ENCODE measurements at places on chromosomes 1 and 21.

DNA sequence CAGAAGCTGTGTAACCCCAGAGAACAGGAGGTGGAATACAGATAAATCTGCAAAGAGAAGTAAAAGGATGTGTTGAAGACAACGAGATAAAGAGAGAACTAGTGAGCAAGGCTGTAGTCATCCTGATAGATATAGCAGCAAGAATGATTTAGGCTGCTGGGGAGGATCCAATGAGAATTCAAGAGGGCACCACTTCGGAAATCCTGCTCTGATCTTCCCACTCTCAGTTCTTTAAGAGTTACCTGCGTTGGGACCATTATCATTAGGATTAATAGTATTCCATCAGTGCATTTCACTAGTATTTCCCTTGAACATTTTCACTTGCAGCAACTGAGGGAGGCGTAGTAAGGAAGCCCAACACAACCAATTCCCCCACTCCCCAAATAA lies at the start of gene BRINP3:
TSS of gene BRINP3 (minus strand) at position 103 of the 387 bp plus-strand sequence.
- DNase-seq = no peak

DNA sequence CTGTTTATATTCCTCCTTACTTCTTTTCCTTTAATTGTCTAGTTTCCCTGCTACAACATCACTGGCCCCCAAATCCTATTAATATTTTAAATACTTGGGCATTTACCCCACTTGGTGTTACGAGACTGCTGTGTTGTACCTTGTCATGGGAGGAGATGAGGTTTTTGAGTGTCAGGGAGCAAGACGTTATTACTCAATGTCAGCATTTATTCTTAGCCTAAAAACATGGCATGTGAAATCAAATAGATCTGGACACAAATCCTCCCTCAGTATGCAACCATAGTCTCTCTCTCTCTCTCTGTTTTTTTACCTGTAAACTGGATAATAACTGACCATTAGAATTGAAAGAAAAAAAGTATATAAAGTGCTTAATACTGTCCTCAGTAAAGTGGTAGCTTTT lies 4.6 kb downstream of the LRRC8B start:
- no peak for DNase-seq

DNA sequence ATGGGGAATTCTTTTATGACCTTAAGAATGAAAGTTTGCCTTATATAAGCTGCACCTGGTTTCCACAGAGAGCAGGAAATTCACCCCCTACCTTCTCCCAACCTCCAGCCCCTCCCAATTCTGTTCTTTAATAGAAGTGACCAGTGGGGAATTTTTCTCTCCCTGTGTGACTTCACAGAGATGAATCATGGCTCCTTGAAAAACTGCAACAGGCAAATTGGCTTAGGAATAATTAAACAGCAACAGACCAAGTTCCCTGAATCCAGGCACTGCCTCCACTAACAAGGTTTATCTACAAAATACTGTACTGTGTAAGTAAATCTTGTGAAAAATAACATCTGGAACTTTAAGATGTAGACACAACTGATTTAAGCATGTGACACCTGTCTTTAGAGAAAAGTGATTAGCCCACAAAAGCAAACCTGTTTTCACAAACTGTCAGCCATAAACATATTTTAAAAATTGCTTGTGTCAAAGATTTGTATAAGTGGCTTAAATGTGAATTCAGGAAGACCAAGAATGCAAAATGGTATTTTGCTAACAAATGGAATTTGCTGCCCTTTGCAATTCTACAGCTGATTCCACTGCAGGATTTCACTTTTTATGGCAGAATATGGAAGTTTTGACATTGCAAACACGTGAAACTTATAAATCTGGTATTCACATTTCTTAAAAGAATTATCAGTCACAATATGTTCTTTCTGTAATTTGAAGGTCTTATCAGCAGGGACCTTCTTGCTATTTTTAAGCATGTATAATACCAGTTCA lies 54.0 kb downstream of the ALG14 start:
- no peak for DNase-seq

DNA sequence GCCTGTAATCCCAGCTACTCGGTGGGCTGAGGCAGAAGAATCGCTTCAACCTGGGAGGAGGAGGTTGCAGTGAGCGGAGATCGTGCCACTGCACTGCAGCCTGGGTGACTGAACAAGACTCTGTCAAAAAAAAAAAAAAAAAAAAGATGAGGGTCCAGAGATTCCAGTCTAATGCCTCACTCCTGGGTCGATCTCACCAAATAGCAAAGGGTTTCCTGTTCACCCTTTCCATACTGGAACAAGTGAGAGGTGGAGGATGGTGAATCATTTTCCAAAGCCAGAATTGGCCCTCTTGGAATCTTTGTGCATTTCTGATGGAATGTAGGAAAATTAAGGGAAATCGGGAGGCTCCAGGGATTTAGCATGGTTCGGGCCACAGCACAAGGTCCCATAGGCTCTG lies 58.1 kb upstream of the ZNF648 start:
- DNase-seq = no peak

GRCh38 chr1:199701726-199702125 lies 325.8 kb upstream of the NR5A2 start:
- no peak for DNase-seq

GRCh38 chr1:41983451-41983850 lies 64.7 kb upstream of the HIVEP3 start:
- DNase-seq = no peak

DNA sequence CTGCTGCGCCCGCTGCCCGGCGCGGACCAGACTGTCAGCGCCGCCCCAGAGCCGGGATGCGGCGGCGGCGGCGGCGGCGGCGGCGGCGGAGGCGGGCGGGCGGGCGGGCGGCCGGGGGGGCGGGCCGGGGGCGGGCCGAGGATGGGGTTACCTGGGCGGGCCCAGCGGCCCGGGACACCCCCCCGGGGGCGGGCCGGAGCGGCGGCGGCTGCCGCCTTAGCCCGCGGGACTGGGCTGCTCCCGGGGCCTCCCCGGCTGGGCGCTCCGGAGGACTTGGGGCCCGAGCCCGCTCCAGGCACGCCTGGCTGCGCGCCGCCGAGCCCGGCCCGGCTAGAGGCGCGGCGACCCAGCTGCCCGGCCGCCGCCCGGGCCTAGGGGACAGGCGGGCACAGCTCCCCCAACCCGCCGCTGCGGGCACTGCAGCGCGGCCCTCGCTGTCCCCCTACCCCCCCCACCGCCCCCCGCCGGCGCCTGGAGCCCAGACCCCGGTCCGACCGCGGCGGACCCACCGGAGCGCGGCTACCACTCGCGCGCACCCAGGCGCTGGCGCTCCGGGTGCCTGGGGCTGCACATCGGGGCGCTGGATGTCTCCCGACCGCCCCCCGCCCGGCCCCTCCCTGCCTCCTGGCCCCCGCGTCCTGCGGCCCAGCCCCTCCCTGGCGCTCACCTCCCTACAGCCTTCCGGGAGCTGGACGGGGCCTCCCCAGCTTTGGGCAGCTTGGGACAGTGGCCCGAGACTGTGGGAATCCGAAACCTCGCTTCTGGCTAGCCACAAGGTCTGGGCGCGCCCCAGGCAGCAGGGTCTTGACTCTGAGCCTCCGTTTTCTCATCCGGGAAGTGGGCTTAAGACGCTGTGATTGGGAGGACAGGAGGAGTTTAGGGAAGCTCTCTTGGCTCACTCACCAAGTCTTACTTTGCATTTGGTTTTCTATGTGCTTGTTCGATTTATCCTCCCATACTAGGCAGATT lies at the start of gene WNT4:
TSS of gene WNT4 (minus strand) at position 33 of the 969 bp plus-strand sequence. CDS start 175 bp downstream, outside the sequence.
- DNase-seq = no peak

GRCh38 chr1:80929868-80930508 lies 870.7 kb upstream of the ADGRL2 start:
- DNase-seq = no peak

- DNase-seq = no peak
Measured at GRCh38 chr1:186286615-186287315, 88.3 kb downstream of the TPR start.

GRCh38 chr1:57520743-57521515 lies 97.1 kb upstream of the DAB1 start:
- DNase-seq = no peak

- DNase-seq = no peak
Measured at GRCh38 chr1:26350701-26351589, 3.0 kb downstream of the CRYBG2 start.

- DNase-seq = no peak
Measured at GRCh38 chr1:109112056-109112651, 1.8 kb upstream of the ELAPOR1 start.
